ENCODE measurements at places on chromosomes 7 and 10.

DNA sequence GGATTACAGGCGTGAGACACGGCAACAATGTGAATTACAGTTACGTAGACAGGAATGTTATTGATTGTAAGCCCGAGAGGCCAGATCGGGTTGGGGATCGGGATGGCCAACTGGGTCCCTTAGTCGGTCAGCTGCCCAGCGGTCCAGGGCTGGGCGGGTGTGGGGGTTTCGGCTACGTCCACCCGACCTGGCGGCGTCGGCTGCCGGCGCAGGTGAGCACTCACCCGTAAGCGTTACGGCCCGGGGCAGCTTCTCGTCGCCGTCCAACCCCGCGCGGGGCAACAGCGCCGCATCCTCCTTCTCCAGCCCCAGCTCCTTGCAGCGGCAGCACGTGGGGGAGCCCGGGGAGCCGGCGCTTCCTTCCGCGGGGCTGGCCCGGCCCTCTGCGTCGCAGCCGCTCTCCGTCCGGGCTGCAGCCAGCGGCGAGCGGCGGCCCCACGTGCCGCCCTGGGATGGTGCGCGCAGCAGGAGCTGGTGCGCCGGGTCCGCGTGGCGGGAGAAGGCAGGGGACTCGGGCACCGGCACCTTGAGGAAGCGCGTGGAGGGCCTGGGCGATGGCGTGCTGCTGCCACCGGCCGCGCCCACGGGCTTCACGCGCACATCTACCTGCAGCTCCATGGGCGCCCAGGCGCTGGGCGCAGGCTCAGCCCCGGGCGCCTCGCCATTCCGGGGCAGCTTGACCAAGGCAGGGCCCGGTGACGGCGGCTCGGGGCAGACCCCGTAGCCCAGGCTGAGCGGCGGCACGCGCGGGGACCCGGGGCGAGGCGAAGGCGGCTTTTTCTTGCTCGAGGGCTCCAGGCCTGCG is 609 bp downstream of the KLRG2 start:
- DNase-seq, result no peak

GRCh38 chr10:86439544-86439943 is 72.9 kb upstream of the GRID1 start:
- peak; percentile 87 for DNase-seq

DNA sequence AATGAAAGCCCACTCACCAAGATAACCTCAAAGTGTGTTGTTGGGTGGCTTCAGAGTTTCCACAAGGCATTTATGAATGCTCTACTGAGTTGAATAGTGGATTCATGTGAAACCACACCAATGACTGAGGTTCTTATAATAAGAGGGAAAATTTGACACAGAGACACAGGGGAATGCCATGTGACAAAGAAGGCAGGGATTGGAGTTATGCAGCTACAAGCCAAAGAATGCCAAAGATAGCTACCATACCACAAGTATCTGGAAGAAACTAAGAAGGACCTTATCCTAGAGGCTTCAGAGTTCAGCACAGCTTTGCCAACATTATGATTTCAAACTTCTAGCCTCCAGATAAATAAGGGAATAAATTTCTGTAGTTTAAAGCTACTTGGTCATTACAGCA is 68.0 kb upstream of the PCDH15 start:
- DNase-seq, result no peak

DNA sequence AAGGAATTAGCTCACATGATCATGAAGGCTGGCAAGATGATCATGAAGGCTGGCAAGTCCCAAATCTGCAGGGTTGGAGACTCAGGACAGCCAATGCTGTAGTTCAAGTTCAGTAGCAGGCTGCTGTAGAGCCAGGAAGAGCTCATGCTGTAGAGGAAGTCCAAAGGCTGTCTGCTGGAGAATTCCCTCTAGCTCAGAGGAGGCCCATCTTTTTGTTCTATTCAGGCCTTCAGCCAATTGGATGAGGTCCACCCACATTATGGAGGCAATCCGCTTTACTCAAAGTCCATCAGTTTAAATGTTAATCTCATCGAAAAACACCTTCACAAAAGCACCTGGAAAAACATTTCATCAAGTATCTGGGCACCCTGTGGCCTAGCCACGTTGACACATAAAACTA is 24.8 kb upstream of the FAM171A1 start:
- no peak for DNase-seq

DNA sequence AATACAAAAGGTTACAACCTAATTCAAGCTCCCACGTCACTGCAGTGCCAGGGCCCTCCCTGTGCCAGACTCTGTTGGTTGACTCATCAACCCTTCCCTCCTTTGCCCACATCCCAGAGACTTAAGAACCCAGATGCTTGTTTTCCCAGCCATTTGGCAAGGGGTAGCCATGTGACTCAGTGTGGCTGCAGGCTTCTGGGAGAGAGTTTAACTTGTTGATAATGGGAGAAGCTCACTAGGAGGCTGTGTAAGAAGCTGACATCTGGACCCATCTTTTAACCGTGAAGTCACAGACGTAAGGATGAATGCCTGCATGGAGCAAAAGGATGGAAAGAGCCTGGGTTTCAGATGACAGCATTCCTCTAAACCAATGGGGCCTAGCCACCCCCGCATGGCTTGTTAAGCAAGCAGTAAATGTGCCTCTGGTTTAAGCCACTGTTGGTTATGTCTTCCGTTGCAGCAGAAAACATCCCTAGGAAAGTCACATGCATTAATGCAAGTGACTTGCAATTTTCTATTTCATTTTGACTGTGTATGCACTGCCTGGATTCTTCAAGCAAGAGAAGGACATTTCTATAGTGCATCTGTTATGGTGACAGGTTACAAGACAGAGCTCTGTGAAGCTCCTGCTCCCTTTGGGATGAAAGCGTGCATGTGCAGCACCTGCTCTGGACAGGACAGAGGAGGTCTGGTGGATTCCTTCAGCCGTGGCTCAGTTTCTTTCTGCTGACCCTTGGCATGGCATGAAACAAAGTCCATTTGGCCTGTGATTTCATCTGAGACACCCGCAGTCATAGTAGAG is 57.5 kb upstream of the CREB5 start:
- peak; percentile 87 for DNase-seq

DNA sequence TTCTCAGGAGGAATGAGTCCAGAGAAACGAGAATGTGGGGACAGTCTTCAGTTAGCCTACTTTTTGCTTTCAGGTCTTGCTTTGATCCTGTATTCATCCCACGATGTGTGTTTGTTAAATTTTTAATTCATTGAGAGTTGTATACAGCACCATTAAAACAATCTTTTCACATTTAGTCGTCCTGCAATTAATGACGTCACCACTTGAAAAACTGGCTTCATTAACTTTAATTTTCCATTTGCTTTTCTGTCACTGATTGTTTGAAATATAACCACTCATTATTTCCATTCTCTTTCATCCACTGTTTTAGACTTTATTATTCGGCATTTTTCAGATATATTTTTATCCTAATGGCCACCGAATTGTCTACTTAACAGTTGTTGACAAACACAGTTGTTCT is 146.9 kb downstream of the TFEC start:
- no peak for DNase-seq

DNA sequence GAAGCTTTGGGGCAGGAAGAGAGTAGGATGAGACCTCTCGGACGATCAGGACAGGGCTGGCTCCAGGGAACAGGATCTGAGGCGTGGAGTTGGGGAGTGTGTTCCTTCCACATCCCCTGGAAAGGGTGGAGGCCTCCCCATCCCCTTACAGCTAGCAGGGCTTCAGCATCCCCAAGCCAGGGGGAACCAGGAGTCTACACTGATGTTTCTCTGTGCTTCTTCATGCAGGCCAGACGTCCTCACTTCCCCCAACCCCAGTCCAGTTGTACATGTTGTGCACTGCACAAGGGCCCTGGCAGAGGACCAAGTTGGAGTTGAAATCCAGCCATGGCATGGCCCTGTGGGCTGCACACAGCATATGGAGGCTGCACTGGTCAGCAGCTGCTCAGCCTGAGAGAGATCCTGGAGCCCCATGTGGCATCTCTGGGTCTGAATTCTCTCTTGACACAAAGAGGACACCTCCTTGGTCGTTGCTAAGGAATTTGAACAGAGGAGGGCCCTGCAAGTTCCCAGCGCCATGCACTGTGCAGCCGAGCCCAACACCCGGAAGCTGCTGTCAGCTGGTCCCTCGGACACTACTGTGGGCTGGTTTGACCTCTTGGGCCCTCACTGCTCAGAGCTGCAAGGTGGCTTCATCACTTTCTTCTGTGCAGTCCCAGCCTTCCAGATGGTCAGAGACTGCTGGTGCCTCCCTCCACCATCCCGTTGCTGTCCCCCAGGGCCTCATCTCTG is 181.1 kb downstream of the DNAJB6 start:
- no peak for DNase-seq
